ENCODE measurements at places on chromosomes 6 and 20.

DNA sequence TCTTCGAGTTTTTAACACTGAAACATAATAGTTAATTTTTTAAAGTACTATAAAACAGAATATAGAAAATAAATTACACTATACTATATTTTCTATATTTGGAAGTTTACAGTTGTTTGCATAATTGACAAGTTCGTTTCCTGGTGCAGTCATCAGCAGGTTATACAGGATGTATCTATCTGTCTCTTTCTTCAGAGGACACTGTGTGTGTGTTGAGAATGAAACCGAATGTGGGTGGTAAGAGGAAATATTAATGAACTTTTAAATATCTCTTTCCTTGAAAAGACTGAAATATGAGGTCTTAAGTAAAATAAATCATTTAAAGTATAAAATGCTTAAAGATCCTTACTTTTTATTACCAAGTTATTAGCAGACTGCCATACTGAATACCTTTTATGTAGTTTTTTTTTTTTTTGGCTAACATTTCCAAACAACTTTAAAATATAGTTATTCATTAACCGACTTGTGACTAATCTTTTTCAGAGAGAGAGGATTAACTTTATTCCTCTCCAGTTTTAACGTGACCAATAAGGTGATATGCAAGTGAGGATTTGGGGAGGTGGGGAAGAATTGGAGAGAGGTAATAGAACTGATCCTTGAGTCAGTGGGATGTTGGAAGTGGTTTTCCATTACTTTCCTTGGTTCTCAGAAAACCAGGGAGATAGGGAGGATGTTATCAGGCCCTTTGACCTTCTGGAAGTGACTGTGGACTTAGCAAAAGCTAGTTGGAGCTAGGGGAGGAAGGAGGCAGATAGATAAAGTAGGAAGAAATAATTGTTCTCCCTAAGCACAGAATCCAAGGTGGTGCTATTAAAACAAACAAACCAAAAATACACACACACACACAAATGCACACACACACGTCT is 380.0 kb upstream of the FLRT3 start:
- no peak for DNase-seq

DNA sequence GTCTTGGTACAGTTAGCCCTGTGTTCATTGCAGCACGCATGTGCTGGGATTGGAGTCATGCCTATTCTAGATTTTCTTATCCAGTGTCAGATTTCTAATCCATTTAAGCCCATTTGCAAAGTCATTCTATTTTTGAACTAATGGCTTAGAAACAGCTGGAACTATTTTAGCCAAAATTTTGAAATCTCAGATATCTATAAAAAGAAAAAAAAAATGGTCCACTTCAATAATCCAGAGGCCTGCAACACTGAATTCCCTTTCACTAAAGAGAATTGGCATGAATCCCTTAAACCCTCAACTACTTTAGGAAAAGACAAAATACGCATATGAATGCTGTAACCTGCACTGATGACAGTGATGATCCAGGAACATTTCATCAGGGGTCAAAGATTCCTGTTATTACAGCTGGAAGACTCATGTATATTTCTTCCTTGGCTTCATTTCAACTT is 1.5 kb downstream of the COL21A1 start:
- DNase-seq: no peak

DNA sequence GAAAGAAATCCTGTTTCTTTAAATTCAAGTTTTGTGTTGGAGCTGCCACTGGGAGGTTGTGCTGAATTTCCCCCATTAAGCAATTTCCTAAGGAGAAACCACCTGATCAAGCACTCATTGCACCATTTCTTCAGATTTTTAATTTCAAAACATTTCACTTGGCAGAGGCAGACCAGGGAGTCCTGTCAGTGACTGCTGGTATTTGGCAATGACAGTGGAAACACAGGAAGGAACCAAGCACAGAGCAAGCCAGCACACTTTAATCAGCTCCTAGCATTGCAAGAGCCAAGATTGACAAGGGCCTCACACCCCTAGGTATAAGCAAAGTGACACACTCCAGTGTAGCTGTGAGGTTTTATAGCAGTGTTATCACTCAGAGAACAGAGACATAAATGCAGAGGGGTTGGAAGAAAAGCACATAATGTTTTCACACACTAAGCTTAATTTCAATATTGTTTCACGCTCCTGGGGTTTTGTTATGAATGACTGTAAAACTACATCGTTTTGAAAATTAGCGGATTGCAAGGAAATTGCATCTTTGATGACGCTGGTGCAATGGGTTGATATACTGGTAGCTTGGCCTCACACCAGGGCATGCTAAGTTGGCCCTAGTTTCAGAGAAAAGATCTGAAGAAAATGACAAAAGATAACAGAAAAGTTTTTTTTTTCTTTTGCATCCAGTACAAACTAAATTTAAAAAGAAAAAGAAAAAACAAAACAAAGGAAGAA is 768.4 kb downstream of the TFAP2A start:
- no peak for DNase-seq

GRCh38 chr6:23243854-23244253 is 674.5 kb downstream of the HDGFL1 start:
- no peak for DNase-seq

- DNase-seq: no peak
Observed at GRCh38 chr20:49566401-49567364, 1.3 kb downstream of the PTGIS start.

- no peak for DNase-seq
Observed at GRCh38 chr6:144921206-144921975, 636.3 kb downstream of the UTRN start.

DNA sequence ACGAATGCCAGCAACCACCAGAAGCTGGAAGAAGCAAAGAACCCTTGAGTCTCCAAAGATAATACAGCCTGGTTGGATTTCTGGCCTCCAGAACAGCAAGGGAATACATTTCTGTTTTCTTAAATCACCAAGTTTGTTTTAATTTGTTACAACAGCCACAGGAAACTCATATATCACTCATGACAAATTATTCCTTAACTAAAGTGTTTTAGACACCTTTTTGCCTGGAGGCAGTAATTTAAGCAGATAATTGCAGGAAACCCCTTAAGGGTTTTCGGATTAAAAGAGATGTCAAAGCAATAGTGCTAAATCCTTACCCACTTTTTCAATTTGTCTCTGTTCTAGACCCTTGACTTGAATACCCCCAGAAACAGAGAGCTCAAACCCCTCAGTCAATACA is 1050.0 kb downstream of the EPHA7 start:
- DNase-seq: no peak

- DNase-seq: no peak
Observed at GRCh38 chr6:107202876-107203468, 87.7 kb upstream of the BEND3 start.

GRCh38 chr6:44514576-44515193 is 127.2 kb downstream of the CDC5L start:
- DNase-seq: no peak

DNA sequence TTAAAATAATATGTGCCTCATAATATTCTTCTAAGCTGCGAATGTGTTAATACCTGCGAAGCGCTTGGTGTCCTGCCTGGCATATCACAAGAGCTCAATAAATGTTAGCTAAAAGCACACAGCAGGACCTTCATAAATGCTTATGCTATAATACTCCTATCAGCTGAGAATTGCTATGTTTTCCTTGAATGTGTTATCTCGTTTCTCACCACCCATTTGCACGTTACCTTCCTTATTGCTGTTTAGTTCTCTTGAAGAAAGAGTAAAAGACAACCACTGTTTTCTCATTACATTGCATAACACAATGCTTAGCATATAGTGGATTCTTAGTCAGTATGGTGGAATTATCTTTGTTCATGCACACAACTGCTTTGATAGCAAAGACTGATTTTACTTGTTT is 76.6 kb downstream of the EDN1 start:
- no peak for DNase-seq

GRCh38 chr6:156691018-156691417 is 86.2 kb upstream of the ARID1B start:
- no peak for DNase-seq

DNA sequence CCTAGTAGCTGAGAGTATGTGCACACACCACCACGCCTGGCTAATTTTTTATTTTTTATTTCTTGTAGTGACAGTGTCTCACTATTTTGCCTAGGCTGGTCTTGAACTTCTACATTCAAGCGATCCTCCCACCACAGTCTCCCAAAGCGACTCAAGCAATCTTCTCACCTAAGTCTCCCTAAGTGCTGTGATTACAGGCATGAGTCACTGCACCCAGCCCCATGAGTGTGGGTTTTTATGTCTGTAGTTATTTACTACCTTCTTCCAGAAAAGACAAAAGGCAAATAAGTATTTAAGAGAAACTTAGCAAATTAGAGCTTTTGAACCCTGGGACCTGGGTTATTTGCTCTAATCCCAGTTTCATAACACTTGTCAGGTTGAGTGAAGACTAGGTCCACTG is 92.3 kb upstream of the HCRTR2 start:
- no peak for DNase-seq

- no peak for DNase-seq
Observed at GRCh38 chr6:1496836-1497760, 107.7 kb downstream of the FOXF2 start.
